DMS53 (cell line): ENCODE measurements at places on chromosomes 1 and 21.

GRCh38 chr1:54813485-54814125 is 12.5 kb upstream of the TTC22 start:
- no peak for DNase-seq

DNA sequence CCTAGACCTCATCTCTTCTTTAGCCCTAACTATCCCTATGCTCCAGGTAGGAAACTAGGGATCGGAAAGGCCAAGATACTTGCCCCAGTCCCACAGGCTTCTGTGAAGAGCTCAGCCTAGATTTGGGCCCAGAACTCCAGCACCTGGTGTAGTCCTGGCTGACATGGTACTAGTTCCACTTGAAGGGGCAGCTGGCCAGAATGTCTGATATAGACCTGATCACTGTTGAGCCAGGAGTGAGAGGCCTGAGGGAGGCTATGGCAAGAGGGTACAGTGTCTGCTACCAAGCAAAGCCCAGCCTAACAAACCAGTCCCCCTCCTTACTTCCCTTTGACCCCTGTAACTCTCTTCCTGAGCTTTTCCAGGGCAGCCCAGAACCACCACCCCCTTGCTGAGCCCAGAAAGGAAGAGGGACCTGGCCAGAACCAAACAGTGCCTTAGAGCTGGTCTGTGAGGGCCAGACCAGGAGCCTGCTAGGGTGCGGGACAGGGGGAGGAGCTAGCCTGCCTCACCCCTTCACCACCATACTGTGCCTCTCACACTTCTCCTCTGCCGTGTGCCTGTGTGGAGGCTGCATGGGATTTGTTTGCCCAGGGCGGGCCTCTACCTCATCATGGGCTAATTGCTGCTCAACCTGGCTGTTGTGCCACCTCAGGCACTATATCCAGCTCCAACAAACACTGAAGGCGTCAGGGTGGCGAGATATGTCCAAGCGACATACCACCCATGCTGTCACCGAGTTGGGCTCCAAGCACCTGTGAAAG is 10.9 kb downstream of the POMGNT1 start:
- DNase-seq = no peak

GRCh38 chr1:165497069-165498013 is 46.5 kb upstream of the LRRC52 start:
- no peak for DNase-seq

- DNase-seq = no peak
Measured at GRCh38 chr1:234007684-234008083, 103.2 kb downstream of the SLC35F3 start.

- DNase-seq = no peak
Measured at GRCh38 chr1:14815175-14815877, 216.8 kb downstream of the KAZN start.

GRCh38 chr1:88744142-88744541 is 60.1 kb downstream of the PKN2 start:
- DNase-seq = no peak

GRCh38 chr1:97017895-97018294 is 296.3 kb downstream of the PTBP2 start:
- DNase-seq = peak; percentile 50

- DNase-seq = peak; percentile 69
Measured at GRCh38 chr1:228004331-228004855, 2.4 kb upstream of the WNT3A start.

DNA sequence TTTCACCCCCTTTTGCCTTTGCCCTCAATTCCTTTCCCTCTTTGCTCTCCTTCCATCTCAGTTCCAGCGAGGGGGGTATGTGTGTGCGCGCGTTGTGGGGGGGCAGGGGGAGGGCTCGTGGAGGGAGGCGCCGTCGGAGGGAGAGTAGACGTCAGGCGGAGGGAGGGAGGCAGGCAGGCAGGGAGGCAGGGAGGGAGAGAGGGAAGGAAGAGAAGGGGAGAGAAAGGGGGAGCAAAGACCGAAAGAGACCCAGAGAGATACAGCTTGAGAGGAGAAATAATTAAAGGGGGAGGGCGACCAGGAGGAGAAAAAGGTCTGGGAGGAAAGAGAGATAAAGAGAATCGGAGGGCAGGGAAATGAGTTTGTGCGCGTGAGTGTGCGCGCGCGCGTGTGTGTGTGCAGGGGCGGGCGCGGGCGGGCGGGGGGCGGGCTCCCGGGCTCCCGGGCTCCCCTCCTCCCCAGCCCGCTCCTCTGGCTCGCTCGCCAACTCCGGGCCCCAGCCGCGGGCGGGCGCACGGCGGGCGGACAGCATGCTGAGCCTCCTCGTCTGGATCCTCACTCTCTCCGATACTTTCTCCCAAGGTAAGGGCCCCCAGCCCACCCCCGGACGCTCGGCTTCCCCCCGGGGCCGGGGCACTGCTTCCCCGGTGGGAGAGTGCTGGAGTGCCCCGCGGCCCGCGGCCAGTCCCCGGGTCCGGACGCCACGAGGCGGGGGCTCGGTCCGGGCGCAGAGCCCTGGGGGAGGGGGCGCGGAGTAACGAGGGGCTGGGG is at the start of gene KIRREL1:
Gene KIRREL1 (plus strand): TSS at position 499 of the 771 bp plus-strand sequence. CDS start 32 bp downstream, at position 531.
- peak; percentile 78 for DNase-seq

DNA sequence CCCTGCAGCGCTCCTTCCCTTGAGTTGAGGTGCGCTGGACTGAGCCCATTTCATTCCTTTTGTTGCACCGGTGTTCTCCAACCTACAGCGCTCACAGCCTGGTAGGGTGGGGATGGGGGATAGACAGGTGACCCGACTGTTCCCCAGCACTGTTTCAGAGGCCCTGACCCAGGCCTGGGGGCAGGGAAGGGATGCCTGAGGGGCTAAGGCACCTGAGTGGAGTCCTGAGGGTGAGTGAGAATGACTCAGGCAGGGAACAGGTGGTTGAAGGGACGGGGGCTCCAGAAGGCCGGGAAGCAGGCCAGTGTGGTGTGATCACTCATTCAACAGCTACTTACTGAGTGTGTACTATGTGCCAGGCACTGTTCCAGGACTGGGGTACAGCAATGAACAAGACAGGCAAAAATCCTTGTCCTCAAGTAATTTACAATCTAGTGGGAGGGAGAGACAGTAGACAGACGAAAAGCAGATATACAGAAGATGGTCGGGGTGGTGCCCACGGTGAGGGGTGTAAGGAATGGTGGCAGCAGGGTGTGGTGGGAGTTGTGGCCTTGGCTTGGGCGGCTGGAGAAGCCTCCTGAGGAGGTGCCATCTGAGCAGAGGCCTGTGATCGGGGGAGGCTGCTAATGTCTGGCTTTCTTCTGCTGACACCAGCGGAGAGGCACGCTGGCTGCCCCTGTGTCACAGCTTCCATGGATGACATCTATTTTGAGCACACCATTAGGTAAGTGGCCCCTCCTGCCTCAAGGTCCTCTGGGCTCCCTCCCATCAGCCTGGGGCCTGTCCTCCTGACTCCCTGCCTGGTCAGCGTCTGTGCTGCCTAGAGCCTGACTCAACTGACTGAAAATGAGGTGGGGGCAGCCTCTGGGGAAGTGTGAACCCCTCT is 37.4 kb downstream of the ACOT11 start:
- DNase-seq = no peak

GRCh38 chr1:67791686-67792085 is 41.6 kb downstream of the GNG12 start:
- no peak for DNase-seq

DNA sequence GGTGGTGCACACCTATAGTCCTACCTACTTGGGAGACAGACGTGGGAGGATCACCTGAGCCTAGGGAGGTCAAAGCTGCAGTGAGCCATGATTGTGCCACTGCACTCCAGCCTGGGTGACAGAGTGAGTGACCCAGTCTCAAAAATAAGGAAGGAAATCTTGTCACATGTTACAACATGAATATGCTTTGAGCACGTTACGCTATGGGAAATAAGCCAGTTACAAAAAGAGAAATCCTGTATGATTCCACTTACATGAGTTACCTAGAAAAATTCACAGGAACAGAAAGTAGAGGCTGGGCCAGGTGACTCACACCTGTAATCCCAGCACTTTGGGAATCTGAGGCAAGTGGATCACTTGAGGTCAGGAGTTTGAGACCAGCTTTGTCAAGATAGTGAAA is 6.7 kb upstream of the PADI6 start:
- DNase-seq = no peak

- DNase-seq = no peak
Measured at GRCh38 chr1:155481741-155482241, 80.8 kb downstream of the ASH1L start.

DNA sequence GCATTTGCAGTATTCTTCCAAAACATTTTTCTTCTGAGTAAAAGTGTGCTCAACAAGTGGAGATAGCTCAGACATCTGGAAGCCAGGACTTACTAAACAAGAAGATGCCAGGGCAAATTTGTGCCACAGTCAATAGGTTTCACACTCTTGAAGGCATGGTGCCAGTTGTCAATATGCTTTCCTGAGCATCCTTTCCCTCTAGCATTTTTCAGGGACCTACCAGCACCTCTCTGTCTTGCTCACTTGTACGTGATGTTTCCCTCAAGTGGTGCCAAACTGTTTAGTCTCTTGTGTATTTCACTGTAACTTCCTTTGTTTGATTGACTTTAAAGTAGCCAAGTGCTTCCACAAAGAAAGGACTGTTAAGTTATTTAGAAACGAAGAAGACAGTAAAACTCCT is 194.0 kb upstream of the SGIP1 start:
- DNase-seq = no peak

DNA sequence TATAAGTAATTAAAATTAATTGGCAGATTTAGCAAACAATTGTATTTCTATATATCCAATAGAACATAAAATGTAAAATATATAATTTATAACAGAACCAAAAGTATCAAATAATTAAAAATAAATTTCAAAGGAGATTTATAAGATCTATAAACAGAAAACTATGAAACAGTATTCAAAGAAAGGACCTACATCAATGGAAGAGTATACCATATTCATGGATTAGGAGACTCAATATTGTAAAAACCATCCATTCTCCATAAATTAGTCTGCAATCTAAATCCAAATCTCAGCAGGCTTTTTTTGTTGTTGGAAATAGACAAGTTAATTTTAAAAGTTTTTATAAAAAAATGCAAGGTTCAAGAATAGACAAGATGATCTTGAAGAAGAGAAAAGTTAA is 149.0 kb upstream of the RUNX3 start:
- no peak for DNase-seq

DNA sequence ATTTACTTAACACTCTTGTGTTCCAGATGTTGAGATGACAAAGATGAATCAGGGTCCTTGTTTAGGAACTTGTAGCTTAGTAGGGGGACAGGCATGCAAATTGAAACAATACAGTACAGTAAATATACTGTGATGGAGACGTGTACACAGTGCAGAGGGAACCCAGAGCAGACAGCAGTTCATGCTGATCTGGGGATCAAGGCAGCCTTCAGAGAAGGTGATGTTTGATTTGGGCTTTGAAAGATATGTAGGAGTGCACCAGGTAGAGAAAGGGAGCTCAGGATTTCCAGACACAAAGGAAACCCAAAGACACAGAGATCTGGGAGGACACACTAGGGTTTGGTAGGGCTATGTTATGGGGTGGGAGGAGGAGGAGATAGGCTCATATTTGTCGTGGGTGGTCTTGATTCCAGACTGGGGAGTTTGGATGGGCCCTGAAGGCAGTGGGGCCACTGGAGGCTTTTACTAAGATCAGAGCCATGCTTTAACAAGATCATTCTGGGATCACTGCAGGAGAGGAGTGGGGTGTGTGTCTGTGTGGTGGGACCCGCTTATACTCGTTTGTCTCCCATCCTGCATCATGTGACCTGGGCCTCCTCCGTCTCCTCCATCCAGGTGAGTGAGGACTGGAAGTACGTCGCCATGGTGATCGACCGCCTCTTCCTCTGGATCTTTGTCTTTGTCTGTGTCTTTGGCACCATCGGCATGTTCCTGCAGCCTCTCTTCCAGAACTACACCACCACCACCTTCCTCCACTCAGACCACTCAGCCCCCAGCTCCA is 7.8 kb downstream of the CHRNB2 start:
- no peak for DNase-seq

DNA sequence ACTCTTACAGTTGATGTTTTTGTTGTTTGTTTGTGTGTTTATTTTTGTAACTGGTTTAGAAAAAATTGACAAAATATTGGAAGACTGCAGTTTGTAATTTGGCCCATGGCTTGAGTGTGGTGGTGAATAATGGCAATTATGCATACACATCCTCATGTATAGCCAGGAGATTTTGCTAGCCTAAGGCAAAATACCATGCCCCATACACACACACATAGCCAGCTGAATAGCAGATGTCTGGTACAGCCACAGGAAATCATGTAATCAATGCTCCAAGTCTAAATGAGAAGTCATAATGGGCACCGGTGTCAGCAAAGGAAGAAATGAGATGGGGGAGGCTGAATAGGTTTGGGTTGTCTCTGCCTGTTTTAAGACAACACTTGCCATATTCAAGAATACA is 135.2 kb upstream of the COA6 start:
- no peak for DNase-seq

DNA sequence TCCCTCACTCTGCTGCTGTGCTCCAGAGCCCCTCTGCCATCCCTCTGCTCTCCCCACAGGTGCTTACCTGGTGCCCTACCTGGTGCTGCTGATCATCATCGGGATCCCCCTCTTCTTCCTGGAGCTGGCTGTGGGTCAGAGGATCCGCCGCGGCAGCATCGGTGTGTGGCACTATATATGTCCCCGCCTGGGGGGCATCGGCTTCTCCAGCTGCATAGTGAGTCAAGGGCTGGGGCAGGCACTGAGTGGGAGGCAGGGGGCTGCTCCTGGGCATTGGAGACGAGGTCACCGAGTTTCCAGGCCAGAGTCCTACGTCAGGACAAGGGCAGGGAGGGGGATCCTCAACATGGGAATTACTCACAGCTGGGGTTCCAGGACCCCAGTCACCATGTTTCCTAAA is 21.7 kb downstream of the SLC6A17 start:
- DNase-seq = no peak

- no peak for DNase-seq
Measured at GRCh38 chr1:5910666-5911065, 81.6 kb downstream of the NPHP4 start.

- DNase-seq = no peak
Measured at GRCh38 chr1:63230722-63231121, 91.6 kb upstream of the FOXD3 start.

DNA sequence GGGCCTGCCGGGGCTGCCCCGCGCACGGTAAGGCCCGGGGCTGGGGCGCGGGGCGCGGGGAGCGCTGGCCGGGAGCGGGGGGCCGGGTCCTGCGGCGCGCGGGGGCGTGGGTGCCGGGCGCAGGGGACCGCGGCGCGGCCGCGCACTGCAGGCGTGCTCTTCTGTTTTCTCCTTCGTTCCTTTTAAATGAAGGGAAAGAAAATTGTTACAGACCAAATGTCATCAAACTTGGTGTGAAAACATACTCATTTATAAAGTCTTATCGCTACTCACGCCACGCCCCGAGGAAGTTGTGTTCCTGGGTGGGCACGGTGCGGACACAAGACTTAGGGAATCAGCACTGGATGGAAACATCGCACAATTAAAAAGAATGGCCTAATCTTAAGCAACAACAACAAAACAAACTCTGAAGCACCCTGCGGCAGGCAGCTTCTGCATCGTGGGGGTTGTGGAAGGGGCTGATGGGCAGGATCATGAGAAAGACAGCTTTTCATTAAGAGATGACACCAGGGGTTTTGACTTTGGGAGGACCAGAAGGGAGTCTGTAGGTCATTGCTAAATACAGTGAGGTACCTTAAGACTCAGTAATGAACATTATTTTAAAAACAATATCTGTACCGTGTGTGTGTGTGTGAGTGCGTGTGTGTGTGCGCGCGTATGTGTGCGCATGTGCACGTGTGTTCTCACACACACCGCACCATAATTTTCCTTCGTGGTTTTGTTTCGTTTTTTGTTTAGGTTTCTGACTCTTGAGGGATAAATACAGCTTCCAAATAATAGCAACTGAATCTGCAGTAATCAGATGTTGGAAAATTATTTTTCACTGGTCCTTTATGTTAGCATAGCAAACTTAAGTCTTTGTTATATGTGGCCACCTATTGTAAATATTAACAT is 548 bp downstream of the B3GALT5 start:
- peak; percentile 59 for DNase-seq

GRCh38 chr1:212158912-212159796 is 123.6 kb downstream of the DTL start:
- no peak for DNase-seq
